ENCODE measurements at places on chromosomes 16 and 17.

DNA sequence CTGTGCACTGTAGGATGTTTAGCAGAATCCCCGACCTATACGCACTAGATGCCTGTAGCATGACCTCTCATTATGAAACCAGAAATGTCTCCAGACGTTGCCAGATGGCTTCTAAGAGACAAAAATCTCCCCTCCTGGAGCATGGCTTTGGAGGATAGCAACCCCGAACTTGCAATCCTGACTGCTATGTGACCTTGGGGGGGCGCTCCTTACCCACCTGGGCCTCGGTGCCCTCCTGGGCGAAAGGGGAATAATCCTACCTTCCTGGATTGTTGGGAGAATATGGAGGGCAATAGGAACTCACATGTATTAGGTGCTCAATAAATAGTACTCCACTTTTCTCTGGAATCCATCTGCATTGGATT is 8.1 kb downstream of the MRM1 start:
- no peak for DNase-seq

DNA sequence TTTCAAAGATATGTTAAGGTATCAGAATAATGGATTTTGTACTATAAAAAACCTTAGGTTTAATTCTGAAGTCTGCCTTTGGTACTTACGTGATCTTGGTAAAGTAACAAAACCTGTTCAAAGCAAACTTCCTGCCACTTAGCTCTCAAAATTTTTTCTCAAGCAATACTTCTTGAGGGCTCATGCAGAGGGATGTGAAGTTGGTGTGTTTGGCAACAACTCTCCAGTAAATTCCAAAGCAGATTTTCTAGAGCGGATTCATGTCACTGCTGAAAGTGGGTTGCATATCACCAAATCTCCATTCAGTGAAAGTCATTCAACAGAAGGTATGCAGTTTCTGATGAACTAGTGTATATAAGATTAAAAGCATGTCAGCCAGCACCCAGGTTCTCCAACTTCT is 856.7 kb downstream of the CDH8 start:
- DNase-seq = no peak

- peak; percentile 57 for DNase-seq
Measured at GRCh38 chr16:31869511-31870201, 4.0 kb upstream of the ZNF267 start.

DNA sequence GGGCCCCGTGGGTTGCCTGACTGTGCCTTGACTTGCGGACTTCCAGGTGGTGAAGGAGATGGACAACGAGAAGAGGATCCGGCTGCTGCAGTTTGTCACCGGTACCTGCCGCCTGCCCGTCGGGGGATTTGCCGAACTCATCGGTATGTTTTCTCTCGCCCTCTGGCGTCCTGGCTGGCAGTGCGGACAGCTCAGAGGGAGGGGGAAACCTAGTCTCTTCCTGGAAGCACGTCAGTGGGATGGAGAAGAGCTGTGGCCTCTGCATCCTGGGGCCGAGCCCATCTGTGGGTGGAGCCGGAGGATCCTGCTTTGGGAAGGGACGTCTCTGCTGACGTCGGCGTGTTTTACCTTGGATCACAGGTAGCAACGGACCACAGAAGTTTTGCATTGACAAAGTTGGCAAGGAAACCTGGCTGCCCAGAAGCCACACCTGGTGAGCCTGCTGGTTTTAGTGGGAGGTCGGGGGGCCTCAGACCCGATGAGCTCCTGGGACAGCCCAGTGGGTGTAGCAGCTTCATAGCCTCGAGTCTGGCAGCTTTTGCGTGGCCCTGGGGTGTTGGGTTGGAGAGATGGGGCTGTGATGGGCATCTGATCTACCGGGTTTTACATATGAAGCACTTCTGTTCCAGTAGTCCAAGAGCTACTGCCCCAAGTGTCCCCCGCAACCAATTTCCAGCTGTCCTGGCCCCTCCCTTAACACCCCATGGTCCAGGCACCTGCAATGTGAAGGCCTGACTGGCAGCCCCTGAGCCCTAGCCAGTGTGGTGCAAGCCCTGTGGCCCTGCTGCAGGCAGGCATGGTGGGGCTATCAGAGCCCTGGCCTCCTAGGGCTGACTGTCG is 11.9 kb upstream of the CLEC18A start:
- DNase-seq = no peak

DNA sequence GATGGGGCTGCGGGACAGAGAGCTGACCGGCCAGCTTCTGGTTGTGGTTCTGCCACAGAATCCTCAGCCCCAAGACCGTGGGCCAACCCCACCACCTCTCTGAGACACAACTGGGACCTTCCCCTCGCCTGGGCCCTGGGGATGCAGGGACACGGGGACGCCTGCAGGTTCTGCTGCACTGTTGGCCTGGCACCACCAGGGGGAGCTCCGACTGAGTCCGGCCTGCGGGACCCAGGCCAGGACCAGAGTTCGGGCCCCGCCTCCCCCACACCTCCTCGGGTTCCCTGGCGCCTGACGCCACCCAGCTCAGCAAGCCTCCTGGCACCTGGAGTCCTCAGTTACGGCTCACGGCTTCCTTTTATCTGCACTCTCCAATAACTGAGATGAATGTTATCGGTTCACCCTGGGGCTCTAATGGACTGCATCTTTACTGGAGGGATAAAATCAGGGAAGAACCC is 27.3 kb downstream of the TBC1D16 start:
- peak; percentile 65 for DNase-seq

- no peak for DNase-seq
Measured at GRCh38 chr17:4082136-4082924, 60.5 kb downstream of the ZZEF1 start.

DNA sequence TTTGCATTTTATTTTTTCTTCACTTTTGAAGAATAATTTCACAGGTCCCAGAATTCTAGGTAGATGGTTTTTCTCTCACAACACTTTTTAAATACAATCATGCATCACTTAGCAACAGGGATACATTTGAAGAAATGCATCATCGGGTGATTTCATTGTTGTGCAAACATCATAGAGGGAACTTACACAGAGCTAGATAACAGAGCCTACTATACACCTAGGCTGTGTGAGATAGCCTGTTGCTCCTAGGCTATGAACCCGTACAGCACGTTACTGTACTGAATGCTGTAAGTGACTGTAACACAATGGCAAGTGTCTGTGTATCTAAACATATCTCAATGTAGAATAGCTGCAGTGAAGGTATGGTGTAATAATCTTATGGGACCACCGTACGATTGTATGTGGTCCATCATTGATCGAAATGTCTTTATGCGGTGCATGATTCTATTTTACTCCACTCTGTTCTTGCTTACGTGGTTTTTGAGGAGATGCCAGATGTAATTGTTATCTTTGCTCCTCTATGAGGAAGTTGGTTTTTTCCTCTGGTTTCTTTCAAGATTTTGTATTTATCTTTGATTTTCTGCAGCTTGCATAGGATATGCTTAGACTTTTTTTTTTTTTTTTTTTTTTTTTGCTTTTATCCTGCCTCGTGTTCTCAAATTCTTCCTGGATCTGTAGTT is 35.5 kb upstream of the TMEM92 start:
- DNase-seq = no peak

- no peak for DNase-seq
Measured at GRCh38 chr16:64841071-64841470, 280.8 kb downstream of the CDH11 start.

GRCh38 chr17:5362162-5362811 is 57.2 kb downstream of the NUP88 start:
- DNase-seq = no peak

DNA sequence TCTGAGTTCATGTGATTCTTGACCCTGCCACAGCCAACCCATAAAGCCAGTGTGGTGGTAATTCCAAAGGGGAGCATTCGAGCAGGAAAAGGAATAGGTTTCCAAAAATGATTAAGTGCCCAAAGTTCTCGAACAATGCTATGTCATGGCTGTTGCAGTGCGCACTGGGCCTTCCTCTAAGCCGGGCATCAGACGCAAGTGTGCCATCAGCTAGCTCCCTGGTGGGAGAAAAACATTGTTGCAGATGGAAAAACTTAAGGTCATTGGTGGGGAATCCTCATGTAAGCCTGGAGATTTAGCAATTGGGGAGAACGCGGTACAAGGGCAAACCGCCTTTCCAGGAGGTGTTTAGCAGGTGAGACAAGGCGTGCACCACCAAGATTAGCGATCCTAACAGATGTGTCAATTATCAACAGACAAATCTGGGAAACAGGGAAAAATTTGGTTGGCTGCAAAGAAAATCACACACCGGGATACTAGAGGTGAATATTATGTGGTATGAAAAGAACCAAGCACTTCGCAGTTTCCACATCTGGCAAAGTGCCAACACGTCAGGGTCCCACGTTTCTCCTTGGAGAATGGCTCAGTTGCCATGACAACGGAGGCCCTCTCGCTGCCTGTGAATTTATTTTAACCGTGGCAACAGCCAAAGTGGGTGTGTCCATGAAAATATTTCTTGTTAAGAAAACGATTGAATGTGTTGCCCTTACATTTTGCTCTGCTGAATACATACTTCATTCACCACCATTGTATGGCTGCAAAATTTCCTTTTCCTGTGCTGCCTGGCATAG is 118.5 kb upstream of the CACNG5 start:
- DNase-seq = no peak

GRCh38 chr17:41812381-41813151 is at the start of gene FKBP10:
TSS of gene FKBP10 (plus strand) at chr17:41813004. CDS start at chr17:41813035, 31 bp downstream.
- no peak for DNase-seq

DNA sequence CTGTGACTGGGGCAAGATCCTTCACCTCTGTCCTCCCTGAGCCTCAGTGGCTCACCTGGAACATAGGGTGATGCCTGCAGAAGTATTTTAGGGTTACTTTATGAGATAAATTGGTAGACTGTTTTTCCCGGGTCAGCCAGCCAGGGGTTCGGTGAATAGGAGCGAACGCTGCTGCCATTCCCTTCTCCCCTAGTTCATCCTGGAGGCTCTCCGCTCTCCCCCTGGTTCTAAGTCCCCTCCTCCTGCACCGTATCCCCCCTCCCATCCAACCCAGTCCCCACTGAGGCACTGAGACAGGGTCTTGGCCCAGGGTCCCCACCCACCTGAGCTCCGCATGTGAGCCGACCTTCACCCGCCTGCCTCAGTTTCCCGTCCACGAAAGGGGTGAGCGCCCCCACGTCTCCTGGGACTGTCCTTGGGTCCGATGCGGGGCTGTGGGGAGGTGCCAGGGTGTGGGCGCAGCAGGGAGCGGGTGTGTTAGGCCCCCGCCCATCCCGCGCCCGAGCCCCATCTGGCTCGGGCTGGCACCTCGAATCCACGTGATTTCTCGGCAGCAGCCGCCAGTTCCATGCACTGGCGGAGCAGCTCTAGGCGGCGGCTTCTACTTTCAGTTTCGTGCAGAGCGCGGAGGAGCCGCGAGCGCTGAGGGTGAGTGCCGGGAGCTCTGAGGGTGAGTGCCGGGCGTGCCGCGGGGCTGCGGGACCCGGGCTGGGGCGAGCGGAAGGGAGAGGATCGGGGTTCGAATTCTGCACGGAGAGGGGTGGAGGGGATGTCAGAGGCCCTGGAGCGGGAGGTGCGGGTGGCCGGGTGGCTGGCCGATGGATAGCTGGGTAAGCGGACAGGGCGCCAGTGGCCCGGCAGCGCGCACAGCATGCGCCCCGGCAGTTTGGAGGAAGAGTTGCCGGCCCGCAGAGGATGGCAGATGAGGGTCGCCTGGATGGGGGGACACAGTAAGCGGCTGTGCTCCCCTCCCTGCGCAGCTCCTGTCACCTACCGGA is at the start of gene NLRC5:
TSS of gene NLRC5 (plus strand) at position 610 of the 998 bp plus-strand sequence. CDS start 31,156 bp downstream, outside the sequence.
- peak; percentile 89 for DNase-seq

DNA sequence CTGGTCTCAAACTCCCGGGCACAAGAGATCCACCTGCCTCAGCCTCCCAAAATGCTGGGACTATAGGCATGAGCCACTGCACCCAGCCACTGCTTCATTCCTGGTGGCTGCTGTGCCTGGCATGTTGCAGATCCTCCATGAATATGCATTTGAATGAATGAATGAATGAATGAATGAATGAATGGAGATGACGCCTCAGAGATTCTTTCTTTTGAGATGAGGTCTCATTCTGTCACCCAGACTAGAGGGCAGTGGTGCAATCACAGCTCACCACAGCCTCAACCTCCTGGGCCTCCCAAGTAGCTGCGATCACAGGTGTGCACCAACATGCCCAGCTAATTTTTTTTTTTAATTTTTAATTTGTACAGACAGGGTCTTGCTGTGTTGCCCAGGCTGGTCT is 5.2 kb downstream of the SPN start:
- DNase-seq = no peak

DNA sequence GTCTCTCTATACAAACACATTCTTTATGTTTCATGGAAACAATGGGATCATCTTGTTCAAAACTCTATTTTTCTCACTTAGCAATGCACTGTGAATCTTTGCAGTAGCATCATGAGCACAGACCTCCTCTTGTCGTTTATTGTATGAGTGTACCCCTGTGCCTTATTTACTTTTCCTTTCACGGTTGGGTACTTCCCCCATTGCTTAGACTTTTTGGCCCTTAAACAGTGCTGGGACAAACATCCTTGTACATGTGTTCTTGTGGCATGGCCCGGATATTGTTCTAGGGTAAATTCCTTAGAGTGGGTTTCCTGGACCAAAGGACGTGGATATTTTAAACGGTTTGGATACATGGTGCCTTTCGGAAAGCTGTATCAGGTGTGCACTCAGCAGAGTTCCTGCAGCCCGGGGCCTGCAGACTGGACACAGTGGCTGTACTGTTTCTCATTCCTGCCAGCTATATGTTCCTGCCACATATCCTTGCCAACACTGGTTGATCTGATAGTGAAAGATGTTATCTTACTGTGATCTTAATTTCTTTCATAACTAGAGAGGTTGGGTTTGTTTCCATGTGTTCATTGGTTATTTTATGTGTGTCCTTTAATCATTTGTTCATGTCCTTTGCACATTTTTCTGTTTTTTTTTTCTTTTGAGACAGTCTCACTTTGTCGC is 111.1 kb downstream of the OR1D5 start:
- no peak for DNase-seq

DNA sequence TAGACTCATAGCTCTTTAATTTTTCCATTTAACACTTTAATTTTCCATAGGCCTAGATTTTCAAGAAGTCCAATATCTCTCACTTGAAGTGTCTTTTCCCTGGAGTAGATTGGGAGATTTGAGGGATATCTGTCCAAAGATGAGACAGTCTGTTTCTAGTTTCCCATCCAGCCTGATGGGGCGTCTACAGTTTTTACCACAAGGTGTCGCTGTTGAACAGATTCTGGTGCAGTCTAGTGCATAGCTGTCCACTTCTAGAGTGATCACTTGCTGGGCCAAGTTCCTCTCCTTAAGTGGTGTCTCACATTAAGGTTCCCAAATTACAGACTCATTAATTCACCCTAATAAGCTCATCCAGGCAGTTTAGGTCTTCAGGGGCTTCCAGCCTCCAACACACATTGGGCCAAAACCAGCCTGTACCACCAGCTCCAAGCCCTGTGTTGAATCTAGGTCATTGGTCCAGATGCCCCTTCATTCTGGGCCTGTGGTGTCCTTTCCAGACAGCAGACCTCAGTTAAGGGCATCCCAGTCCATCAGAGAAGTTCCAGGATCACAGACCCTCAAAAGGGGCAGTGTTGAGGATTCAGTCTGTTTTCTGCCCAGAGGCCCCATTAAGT is 9.4 kb downstream of the SNX20 start:
- DNase-seq = no peak

DNA sequence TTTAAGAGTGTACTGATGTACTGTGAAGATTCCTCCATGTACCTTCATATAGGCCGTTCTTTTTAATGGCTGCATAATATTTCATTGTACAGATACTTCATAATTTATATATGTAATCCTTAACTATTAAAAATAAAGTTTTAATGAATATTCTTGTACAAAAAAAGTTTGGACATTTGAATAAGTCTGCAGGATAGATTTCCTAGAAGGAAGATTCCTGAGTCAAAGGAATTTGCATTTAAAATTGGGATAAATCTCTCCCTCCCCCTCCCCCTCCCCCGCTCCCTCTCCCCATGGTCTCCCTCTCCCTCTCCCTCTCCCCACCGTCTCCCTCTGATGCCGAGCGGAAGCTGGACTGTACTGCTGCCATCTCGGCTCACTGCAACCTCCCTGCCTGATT is 15.6 kb upstream of the SLC13A2 start:
- no peak for DNase-seq
